ENCODE measurements at places on chromosomes 6 and 20.

GRCh38 chr20:40279390-40279789 lies 409.6 kb downstream of the MAFB start:
- DNase-seq = no peak

DNA sequence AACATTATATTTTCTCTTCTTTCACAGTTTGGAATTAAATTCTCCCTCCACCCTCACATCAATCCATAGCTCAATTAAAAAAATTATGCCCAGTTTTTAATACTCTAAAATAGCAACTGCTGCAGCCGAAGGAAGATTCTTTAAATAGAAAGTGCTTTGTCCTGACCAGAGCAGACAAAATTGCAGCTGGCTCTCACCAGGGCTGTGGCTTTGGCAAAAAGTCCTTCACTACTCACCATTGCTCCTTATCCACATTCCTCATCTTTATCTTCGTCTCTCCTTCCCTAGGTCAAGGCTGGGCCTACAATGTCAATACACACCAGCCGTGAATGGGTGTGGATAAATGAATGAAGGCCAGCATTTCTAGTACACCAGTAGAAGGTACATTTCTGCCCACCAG lies 107.9 kb upstream of the VGLL2 start:
- DNase-seq = no peak

DNA sequence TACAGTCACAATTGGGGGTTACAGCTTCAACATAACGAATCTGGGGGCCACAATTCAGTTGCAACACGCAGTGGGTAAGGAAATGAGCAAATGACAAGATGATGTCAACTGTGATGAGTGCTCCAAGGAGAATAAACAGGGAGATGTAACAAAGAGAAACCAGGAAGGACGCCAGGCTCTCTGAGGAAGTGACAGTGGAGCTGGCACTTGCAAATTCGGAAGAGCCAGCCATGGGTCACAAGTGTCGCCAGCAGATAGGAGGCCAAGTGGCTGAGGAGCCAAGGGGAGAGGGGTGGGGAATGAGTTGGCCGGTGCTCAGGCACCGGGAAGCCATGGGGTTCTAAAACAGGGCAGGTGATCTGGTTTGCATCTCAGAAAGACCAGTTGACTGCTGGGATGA lies 136.4 kb downstream of the EYA2 start:
- DNase-seq = no peak

DNA sequence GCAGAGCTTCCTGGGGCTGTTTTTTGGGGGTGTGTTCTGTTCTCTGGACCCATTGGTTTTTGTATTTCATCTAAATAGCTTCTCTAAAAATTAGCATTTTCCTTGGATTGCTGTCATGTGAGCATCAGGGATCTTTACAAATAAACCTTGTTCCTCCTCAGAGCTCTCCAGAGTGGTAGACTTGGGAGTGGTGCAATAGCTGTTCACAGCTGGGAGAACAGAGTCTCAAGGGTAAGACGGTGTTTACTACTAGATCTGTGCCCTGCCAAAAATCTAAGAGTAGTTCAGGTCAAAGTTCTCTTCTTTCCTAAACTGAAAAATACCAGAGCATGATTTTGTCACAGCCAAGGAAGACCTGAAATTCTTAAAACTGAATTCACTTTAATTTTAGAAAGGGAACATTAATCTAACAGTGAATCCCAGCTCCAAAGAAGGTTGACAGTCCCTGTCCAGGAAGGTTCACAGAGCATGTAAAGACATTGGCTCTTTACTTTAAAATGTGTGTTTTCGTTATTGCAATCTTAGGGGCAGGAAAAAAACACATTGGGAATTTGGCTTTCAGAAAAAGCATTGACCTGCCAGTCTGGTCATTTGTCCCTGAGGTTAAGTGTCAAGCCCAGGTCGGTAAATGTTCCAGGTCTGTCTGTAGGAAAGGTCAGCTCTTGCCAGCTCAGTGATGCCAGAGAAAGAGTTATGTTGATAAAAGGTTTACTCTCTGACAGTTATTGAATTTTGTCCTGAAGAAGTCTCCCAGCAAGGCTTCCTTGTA lies 43.3 kb downstream of the VAPB start:
- no peak for DNase-seq

GRCh38 chr6:131488780-131489179 lies 84.2 kb upstream of the ARG1 start:
- no peak for DNase-seq

DNA sequence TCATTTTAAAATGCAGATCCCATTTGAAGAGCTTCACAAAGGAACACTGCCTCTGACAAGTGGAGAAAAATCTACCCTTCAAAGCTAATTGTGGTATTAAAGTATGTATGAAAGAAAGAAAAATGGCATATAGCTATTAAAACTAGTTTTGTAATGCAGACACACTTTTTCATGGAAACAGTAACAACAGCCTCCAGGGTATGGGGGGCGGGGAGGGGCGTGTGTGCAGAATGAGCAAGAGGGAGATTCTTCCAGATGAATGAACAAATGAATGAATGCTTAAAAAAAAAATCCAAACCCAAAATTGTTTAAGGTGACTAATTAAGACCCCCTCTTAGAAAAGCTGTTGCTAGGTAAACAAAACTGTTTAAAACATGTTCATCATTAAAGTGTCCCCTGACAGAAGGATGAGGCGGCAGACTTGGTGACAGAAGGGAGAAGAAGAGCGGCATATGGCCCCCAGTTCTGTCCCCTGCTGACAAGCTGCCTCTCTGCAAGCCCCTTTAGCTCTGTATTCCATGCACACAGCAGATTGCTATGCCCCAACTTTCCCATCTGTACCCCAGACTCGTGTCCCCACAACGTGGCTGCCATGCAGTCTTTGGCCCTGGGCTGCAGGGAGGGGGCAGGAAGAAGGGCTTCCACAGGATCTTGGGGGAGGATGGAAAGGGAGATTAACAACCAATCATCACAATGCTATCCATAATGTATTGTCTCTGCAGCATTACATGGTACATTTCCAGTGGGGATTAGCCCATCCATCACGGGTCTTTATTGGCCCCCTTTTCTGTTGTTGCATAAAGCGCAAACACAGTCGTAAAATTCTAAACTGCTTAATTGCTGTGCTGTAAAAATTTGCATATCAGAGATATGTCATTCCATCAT lies 108.4 kb upstream of the OLIG3 start:
- DNase-seq = no peak

- no peak for DNase-seq
These were observed 200.2 kb upstream of the EYA4 start for GRCh38 chr6:133040803-133041419.

DNA sequence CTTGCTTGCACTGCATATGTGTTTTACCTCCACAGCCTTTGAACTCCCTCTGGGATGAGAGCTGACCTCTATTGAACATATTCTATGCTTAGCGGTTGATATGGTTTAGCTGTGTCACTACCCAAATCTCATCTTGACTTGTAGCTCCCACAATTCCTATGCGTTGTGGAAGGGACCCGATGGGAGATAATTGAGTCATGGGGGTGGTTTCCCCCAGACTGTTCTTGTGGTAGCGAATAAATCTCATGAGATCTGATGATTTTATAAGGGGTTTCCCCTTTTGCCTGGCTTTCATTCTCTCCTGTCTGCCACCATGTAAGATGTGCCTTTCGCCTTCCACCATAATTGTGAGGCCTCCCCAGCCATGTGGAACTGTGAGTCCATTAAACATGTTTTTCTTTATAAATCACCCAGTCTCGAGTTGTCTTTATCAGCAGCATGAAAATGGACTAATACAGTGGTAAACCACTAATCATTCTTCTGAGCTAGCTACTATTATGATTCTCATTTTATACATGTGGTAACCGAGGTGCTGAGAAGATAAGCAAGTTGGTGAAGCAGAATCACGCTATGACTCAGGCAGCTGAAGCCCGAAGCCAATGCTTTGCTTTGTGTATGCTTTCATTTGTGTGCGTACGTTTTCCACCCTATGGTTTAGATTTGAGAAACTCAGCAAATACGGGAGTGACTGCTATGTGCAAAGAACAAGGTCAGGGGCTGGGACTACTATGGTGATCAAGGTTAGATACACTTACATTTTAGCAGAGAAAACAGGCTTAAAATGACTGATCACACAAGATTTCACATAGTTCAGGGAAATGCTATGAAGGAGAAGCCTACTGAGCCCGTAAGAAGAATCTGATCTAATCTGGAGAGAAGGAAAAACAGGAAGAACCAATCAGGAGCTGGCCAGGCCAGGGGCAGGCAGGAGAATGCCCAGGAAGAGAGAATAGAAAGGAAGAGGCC lies 363.5 kb downstream of the ESR1 start:
- peak; percentile 8 for DNase-seq

- no peak for DNase-seq
These were observed 72.7 kb downstream of the GINS1 start for GRCh38 chr20:25480156-25480555.

- DNase-seq = no peak
These were observed 1025.0 kb upstream of the GJE1 start for GRCh38 chr6:141107591-141108160.

DNA sequence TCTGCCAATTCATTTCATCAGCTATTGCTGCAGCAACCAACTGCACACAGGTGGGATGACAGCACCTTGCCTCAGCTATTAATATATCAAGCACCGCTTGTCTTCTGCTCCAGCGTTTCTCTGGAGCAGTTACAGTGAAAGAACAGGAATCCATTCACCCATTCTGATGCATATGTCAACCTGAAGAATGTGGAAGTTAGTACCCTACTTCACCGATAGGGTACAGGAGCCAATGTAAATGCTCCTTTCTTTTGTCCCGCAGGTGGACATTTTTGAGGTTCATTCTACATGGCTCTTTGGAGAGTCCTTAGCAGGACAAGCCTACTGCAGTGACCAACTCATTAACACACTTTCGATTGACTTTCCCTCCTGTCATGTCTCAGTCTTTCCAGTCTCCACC lies 139.9 kb upstream of the PRND start:
- no peak for DNase-seq

DNA sequence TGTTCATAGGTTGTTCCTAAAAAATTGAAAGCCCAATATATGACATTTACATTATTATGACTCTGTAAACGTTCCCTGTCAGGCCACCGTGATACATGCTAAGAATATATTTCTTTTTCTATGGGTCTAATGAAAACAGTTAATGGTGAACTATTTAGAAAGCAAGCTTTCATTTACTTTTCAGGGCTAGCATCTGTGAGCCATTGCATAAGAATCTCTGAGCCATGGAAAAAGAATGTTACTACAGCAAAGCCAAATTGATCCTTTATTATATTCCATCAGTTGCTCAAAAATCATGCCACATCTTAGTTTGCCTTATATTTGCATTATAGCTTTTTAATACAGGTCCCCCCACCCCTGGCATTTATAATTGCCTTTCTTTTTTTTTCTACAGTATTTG lies 275.5 kb downstream of the ZFAND3 start:
- no peak for DNase-seq

- DNase-seq = no peak
These were observed 14.2 kb downstream of the SLC13A3 start for GRCh38 chr20:46637020-46637419.

DNA sequence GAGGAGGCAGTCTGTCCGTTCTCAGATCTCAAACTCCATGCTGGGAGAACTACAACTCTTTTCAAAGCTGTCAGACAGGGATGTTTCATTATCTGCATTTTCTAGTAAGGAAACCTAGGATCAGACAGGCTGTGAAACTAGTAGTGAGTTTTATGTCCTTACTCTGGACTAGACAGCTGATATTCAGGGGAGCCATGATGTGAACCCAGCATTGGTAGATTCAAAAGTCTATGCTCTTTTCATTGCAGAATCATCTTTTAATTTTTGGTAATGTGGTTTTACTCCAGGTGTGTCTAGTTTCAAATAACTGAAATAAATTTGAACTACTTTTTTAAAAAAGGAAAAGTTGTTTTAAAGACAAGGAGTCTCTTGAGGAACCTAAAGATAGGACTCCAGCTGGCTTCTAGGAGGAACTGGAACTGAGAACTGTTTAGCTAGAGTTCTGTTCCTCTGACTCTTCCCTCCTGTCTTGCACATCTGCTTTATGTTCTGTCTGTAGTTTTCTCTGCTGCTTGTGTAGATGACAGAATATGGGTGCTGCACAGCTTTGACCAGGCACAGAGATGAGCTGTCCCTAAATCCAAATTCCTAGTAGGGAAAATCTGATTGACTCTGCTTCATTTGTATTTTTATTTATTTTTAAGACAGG lies 27.8 kb upstream of the RNF144B start:
- DNase-seq = no peak

DNA sequence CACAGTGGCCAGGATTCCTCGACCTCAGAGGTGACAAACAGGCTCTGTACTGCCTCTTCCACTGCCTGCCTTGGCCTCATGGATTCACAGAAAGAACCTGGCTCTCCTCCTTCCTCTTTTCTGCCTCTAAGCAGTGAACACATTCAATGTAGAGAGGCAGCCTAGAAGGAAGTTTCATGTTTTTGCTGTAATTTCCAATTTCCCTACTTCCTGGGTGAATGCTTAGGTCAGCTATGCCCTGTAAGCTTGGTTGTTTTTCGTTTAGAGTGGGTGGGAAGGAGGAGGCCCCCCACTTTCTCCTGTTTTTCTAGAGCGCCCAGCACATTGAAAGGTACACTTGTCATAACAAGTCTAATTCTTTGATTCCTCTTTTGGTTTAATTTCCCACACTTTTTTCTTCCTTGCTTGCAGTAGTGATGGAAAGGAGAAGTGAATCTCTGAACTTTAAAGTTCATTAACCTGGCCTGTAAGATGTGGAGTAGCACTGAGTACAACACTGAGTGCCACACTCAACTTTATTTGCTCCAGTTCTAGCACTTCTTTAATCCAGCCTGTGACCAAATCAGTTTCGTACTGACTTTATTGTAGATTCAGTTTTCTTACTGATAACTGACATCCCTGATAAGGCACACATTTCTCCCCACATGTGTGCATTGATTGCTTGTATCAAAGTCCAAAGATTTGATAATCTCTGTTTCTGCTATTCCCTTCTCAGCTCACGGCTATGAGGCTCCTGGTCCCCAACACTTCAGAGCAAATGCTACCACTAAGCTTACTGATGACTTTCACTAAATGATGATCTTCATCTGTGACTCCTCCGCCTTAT lies 100.0 kb upstream of the MAN1A1 start:
- DNase-seq = no peak

DNA sequence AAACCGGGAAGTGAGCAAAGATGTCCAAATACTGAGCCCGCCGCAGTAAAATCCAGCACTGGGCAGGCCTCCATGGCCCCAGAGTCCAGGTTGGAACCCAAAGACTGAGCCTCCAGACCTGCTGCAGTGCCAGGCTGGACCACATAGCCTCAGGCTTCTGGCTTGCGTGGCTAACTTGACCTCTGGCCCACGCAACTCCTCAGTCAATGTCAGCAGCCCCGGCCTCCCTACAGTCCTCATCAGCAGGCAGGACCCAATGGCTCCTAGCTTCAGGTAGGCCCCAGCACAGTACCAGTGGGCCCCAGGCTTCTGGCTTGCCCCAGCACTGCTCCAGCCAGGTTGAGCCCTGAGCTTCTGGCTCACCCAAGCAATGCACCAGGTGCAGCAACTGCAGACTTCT lies 245.1 kb upstream of the AFDN start:
- no peak for DNase-seq

- DNase-seq = no peak
These were observed 21.9 kb downstream of the SGK1 start for GRCh38 chr6:134295953-134296553.

GRCh38 chr6:121810158-121811032 lies 374.9 kb downstream of the GJA1 start:
- no peak for DNase-seq

GRCh38 chr20:59183751-59184150 lies 20.1 kb downstream of the ZNF831 start:
- DNase-seq = no peak

GRCh38 chr6:15061180-15061641 lies 184.7 kb upstream of the JARID2 start:
- no peak for DNase-seq

All from stimulated activated CD8-positive, alpha-beta memory T cell treated with anti-CD3 and anti-CD28 coated beads, Interleukin-4, amount 100 ng/mL, for 4 hours (primary cell).